ENCODE measurements at places on chromosomes 1 and 21.
A peak's percentile ranks its signal among the peaks of the same experiment; 100 is the strongest.

- DNase-seq: no peak
Measured at GRCh38 chr1:145692785-145693443, 14.3 kb downstream of the PDZK1 start.

GRCh38 chr1:31272369-31272768, 24.2 kb downstream of the SNRNP40 start:
- no peak for DNase-seq

GRCh38 chr1:56258371-56258770, 321.0 kb downstream of the PLPP3 start:
- DNase-seq: no peak

DNA sequence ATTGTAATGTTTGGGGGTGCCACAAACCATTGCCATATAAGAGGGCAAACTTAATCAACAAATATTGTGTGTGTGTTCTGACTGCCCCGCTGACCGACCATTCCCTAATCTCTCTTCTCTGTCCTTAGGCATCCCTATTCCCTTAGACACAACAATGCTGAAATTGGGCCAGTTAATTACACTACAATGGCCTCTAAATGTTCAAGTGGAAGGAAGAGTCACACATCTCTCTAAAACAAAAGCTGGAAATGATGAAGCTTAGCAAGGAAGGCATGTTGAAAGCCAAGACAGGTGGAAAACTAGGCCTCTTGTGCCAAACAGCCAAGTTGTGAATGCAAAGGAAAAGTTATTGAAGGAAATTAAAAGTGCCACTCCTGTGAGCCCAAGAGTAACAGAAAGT, 30.2 kb downstream of the LTN1 start:
- no peak for DNase-seq

GRCh38 chr1:62926681-62927252, 142.8 kb downstream of the ATG4C start:
- no peak for DNase-seq

DNA sequence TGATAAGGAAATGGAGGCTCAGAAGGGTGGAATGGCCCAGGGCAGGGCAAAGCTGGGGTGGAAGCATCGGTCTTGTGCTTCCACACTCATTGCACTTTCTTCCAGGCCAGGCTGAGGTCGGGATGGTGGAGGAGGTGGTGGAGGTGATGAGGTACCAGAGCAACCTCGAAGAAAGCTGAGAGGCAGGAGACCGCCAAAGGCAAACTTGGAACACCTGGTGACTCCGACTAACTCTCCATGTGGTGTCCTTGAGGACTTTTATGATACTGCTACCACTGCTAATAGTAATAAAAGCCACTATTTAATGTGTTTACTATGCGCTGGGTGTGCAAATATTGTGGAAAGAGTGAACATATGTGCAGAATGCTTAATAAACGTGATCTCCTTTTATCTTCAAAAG, 16.9 kb upstream of the BTG2 start:
- DNase-seq: no peak

DNA sequence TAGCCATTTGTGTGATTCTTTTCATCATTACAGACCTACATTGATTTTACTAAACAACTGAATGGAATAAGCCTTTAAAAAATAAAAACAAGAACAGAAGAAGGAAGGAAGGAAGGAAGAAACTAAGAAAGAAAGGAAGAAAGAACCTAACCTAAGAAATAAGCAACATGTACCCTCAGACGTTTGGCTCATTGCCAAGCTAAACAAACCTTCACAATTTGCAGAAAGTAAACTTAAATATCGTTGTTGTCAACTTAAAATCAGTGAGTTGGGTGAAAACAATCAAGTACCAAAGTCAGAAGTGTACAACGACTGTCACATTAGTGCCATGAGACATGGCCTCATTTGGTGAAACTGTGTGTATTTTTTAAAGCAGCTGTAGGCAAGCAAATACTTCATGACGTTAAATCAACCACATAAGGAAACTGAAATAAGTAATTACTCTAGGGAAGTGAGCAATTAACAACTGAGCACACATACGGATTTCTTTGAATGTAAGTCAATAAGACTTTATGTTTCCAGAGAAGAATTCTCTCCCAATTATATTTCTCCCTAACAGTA, 313.1 kb upstream of the TMPRSS15 start:
- DNase-seq: no peak

- DNase-seq: no peak
Measured at GRCh38 chr1:7632176-7632575, 138.9 kb upstream of the VAMP3 start.

DNA sequence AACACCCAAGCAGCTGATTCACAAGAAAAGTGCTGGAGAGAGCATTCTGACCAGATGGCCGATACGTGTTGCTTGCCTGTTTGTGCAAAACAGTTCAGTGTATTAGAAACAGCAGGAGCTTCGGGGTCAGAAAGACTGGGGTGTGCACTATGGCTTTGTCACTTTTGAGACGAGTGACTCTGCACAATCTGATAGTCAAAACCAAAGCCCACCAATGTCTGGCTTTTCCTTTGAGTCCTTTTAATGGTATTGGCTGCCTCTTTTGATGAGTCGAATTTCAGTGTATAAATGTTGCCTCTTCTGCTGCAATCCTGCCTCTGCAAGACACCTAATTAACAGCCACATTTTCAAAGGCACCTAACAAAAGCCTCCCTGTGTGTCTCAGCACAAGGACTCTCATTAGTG, 444.6 kb downstream of the AJAP1 start:
- no peak for DNase-seq

GRCh38 chr1:80441664-80442063, 1359.1 kb upstream of the ADGRL2 start:
- DNase-seq: no peak

DNA sequence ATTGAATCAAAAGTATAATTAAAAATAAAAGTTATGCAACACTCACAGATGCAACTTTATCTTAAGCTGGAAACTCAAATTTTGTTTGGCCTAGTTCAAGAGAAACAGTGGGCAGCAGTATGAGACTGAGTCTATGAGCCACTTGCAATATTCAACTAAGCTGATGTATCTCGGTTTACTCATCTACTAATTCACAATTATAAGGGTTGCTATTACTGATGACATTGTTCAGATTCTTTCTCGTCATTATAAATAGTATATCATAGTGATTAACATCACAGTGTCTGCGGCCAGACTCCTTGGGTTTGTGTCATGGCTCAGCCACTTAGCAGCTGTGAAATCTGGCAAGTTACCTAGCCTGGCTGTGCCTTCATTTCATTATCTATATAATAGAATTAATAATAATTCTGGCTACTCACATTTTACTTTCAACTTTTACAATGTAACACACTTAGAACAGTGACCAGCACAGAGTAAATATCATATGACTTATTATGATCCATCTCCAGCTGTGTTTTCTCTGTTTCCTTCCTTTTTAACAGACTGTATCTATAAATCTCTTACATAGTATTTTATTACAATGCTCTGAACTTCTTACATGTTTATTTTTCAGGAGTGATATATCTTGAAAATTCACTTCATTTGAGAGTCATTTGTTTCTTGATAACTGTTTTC, 194.3 kb upstream of the RGS18 start:
- no peak for DNase-seq

DNA sequence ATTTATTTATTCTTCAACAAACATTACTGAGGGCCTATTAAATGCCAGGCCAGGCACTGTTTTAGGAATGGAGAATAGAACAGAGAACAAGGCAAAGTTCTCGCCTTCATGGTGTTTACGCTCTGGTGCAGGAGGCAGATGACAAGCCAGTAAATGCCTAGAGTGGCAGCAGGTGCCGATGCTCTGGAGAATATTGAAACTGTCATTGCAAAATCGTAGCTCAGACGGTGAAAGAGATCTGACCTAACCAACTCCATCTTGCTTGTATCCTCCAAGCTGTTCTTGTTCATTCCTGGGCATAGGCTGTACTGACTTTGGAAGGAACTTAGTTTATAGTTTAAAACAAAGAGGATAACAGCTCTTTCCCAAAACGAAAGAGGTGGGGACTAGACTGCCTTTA, 13.5 kb upstream of the ENO1 start:
- no peak for DNase-seq

DNA sequence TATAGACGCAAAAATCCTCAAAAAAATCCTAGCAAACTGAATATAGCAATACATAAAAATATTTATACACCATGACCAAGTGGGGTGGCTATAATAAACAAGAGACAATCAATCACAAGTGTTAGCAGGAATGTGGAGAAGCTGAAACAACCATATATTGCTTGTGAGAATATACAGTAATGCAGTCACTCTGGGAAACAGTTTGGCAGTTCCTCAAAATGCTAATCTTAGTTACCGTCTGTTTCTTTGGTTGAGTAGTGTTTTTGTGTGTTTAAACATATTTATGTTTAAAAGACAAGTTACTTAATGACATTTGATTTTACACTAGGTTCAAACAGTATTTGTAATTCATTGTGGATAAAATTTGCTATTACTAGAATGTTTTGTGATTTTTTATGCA, 792.0 kb downstream of the LTN1 start:
- DNase-seq: no peak

- no peak for DNase-seq
Measured at GRCh38 chr1:244952940-244953339, 88.6 kb upstream of the HNRNPU start.

DNA sequence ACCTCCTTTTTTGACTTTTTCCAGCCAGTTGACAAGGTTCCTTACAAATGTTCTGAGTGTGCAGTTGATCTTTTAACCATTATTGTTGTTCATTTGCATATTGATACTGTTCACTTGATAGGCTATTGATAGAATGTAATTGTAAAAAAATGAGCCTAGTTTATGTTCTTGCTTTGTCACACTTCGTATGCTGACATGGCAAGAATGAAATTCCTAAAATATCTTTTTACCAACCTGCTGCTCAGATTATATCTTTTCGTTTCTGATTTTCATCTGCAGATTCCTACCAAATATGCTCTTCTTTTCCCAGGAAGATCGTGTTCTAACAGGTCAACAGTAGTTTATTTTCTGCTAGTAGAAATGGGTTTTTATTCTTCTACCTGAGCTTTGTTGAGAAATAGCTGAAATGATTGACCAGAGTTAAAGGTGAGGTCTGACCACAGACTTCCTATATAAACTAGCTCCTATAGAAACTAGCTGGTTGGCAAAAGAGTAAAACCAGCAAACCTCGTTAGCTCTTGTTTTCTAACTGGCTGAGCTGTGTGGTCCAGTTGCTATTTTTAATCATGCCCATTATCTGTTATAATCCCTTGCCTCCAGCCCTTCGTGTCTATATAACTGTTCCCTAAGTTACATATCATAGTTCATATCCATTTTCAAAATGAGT, 174.8 kb downstream of the HS2ST1 start:
- no peak for DNase-seq

GRCh38 chr1:82994616-82995263, 1004.2 kb downstream of the TTLL7 start:
- no peak for DNase-seq

DNA sequence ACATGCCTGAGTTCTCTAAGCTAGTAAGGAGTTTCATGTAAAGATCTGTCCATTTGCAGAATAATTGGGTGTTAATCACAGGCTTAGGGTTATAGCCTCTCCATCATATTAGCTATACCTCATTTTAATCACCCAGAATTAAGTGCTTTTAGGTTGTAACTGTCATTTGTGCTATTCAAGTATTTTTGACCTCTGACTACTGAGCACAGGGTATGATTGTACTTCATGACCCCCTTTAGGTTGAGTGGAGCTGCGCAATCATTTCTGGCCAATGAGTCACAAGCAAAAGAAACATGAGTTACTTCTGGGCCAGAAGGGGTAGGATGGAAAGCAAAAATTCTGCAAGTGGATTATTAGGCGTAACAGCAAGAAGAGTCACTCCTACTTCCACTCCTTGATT, 8.4 kb upstream of the SNX7 start:
- DNase-seq: no peak

- DNase-seq: no peak
Measured at GRCh38 chr1:202163281-202164270, 3.2 kb upstream of the PTPN7 start.

- no peak for DNase-seq
Measured at GRCh38 chr1:22710701-22711049, at the start of gene EPHB2. EPHB2 (plus strand) TSS chr1:22710839; CDS start chr1:22710983, 144 bp downstream.

- DNase-seq: peak; percentile 79
Measured at GRCh38 chr1:44049839-44050238, 18.6 kb upstream of the SLC6A9 start.
